ENCODE measurements at places on chromosomes 7 and 10.

DNA sequence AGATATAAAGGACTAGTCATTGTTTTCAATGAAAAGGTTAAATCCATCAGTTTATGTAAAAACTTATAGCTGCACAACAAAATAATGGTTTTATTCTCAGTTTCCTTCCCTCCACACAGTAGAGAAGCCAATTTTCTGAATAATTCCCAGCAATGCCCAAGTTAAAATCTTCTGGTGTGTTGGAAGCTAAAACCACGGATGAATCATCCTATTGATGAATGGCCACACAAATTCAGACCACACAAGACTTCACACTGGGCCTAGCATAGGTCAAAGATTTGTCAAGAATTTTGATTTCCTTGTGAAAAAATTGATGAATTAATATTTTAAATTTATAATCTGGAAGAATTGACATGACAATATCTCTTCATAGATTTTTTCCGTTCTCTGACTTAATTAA lies 617.6 kb downstream of the INHBA start:
- DNase-seq, result no peak

DNA sequence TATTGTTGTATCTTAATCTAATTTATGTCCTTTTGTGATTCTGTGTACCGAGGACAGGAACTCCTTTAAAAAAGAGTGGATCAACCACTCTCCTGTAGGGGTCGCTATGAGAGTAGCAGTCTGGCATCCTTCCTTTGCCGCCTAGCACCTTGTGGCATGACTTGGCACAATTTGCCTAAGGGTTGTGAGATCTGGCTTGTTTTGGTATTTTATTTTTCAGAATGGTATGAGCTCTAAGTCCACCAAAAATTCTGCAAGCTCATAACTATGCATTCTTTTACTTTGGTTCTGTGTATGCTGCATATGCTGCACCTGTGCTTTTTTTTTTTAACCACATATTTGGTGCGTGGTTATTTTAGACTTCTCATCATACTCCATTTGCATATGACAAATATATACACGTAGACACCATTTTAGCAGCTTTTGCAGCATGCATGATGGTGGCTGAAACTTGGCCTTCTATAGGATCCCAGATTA lies 112.8 kb downstream of the CDK14 start:
- DNase-seq, result peak; percentile 97

GRCh38 chr10:111473361-111473760 lies 396.5 kb downstream of the ADRA2A start:
- DNase-seq, result no peak

DNA sequence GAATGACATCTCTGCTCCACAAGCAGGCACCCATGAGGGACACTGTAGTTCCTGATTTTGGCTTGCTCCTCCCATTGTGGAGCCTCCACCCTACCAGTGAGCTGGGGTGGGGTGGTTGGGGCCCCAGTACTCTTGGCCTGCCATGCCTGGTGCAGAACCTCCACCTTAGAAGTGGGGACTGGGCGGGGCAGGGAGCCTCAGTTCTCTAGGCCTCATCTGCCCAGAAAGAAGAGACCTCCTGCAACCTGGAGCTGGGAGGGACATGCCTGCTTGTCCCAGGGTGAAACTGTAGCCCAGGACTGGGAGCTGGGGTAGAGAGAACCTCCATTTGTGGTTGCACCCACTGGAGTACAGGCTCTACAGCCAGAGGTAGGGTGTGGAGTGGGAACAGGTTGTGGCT lies 14.4 kb downstream of the RAMP3 start:
- DNase-seq, result no peak

GRCh38 chr7:78450706-78451105 lies 652.1 kb downstream of the PHTF2 start:
- no peak for DNase-seq

GRCh38 chr7:16136896-16137295 lies 284.4 kb downstream of the CRPPA start:
- DNase-seq, result no peak

DNA sequence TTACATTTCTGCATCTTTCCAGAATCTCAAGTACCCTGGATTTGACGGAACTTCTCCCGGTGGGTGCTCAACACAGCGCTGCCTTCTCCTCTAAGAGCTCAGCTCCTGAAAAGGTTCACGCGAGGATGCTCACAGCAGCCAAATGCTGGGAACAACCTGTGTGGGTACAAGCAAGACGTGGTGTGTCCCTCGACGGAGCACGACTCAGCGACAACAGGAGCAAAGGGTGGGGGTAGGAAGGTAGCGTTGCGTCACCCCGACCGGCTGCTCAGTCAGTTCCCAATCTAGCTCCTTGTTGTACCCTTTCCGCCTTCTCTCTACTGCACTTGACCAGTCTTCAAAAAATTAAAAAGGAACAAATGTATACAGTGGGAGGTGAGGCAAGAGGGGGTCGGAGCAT lies 117.3 kb downstream of the PTPRN2 start:
- DNase-seq, result no peak

DNA sequence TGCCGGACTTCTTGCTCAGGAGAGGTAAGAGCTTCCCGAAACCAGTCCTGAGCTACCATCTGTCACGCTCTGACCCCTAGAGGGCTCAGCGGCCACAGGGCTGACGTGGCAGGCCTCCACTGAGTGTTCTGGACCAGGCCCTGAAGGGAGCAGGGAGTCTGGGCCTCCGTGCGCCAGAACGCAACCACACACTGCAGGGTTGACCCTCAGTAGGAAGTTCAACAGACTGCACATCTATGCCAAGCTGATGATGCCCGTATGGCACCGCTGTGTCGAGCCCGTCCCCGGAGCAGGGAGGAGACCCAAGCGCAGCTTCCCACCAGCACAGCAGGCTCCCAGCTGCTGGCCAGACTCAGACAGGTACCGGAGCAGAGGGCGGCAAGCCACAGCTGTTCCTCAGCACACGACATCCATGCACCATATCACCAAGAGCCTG lies 39.2 kb downstream of the CAMK2B start:
- DNase-seq, result peak; percentile 29

- DNase-seq, result no peak
Observed at GRCh38 chr10:100600218-100600617, 64.5 kb downstream of the HIF1AN start.

DNA sequence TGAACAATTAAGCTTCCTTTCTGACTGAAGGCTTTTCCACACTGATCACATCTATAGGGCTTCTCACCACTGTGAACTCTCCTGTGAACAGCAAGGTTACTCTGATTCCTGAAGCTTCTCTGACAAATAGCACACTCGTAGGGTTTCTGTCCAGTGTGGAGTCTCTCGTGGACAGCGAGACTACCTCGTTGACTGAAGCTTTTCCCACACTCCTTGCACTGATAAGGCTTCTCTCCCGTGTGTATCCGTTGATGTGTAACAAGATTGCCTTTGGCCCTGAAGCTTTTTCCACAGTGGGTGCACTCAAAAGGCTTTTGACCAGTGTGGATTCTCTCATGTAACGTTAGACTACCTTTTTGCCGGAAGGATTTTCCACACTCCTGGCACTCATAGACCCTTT lies 4.4 kb downstream of the ZNF32 start:
- DNase-seq, result no peak

- DNase-seq, result no peak
Observed at GRCh38 chr10:60497364-60497763, 107.7 kb upstream of the ANK3 start.

GRCh38 chr10:102492983-102493382 lies 9.5 kb downstream of the ACTR1A start:
- DNase-seq, result no peak

GRCh38 chr10:128156999-128157755 lies 31.0 kb upstream of the MKI67 start:
- no peak for DNase-seq

- peak; percentile 33 for DNase-seq
Observed at GRCh38 chr10:19816411-19817230, at the start of gene PLXDC2. Gene PLXDC2 (plus strand): TSS chr10:19816432.

DNA sequence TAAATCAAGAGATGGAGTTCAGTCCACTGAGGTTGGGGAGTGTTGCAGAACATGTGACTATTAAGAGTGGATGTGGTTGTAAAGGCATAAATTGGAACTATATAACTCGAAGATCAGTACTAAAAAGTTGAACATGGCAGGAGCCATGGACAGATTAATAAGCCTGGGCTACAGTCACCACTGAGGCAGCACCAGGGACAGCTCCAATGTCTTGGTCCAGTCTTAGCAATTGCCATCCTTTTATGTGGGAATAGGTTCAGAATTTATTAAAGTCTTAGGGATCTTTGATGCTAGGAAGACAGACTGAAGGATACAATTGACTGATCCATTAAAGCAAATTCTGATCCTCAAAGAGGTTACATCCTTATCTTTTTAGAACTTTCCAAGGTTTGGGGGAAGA lies 156.6 kb downstream of the ADRA2A start:
- no peak for DNase-seq

DNA sequence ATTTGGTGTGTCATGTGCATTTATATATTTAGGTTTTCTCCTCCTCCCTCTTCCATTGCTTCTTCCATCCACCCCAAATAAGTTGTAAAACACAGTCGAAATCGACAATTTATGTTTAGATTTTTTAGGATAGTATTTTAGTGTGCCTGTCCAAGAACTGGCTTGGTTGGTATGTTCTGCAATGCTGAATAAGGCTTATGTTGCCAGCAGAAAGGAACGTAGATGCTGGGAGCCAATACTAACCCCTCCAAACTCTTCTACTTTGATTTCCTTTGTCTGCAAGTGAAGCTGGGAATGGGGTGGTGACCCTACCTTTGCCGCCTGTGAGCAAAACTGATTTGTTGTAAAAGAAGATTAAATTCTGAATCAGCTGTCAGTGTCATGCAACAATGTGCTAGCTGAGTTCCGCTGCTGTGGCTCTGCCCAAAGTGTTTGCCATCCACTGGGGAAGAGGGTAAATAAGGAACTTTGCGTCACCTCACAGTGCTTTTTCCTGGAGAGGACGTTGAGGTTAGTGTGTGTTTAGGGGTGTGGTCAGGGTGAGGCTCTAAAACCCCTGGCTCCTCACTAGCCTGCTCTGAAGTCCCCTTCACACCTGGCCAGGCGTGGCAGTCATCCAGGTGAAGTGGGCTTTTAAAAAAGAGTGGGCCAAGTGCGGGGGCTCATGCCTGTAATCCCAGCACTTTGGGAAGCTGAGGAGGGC lies 44.4 kb downstream of the TACC2 start:
- DNase-seq, result no peak

- no peak for DNase-seq
Observed at GRCh38 chr10:55466806-55467504, 665.9 kb upstream of the PCDH15 start.

GRCh38 chr10:126905776-126906703 lies 812 bp downstream of the DOCK1 start:
- no peak for DNase-seq

DNA sequence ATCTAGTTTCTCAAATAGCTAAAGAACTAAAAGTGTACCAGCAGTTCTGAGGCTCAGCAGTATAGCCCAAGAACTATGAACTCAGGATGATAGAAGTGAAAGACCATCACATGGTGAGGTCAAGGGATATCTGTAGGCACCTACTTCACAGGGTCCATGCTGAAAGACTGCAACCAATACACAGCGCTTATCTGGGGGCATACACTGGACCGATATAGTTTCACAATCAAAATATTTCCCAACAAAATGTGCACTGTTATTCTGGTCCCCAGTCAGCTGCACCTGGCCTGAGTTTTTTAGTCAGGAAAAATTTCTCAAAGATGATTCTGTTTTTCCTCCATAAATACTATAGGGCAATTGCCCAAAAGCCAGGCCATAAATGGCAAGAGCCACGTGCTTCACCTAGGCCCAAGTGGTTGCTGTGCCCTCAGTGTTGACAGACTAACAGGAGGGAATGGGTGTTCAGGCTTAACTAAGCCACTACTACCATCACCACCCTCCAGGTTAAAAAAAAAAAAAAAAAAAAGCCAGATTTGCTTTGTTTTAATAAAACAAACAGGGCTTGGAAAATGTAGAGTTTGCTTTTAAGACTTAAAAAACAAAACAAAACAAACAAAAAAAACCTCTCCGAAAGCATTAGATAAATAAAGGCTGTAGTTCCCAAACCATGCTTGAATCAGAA lies 58.5 kb downstream of the OGDH start:
- no peak for DNase-seq

GRCh38 chr7:114932991-114933390 lies 11.1 kb downstream of the MDFIC start:
- no peak for DNase-seq

- DNase-seq, result no peak
Observed at GRCh38 chr10:77553311-77553710, 84.3 kb downstream of the KCNMA1 start.

DNA sequence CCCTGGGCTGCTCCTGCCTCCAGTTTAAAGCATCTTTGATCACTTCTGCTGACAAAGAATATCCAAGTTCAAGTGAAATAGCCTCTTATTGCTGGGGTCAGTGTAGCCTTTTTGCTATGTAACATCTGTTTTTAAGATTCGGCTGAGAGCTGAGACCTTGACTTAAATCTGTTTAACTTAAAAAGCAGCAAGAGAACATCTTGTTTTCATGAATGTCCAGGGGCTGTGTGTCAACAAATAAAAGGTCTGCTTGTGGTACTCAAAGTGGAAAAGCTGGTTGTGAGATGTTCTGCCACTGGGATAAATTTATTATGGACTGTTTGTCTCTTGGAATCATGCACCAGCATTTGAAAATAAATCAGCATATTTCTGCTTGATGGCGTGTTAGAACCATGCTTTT lies 73.2 kb downstream of the CALD1 start:
- no peak for DNase-seq

DNA sequence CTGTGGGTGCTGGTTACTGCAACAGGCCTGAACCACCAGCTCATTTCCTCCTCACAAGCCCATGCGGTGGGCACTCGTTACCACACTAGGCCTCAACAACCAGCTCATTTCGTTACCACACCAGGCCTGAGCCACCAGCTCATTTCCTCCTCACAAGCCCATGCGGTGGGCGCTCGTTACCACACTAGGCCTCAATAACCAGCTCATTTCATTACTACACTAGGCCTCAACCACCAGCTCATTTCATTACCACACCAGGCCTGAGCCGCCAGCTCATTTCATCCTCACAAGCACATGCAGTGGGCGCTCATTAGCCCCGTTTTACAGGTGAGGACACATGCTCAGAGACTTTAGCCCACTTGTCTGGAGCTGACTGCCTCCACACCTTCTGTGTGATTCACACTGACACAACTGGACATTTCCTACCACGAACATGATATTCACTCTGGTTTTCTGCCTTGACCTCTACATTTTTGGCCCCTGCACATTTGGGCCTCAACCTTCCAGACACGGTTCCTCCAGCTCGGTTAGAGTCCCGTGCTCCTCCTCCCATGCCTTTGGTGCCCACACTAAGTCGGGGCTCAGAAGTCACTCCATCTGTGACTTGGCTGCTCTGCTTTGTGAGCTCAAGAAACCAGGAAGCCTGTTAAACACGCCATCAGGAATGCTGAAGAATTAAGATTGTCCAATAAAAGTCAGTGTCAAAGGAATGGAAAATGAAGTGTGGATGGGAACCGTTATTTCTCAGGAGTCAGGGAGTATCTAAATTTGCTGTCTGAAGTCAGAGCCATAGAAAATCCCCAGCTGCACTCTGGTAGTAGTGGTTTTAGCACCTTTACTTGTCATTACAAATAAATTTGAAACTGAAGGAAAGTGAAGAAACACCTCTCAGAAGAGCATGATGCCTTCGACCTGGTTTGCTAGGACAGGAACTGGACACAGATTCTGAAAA lies 55.8 kb upstream of the LANCL2 start:
- no peak for DNase-seq

GRCh38 chr7:32803406-32804141 lies 88.0 kb downstream of the KBTBD2 start:
- no peak for DNase-seq

- peak; percentile 77 for DNase-seq
Observed at GRCh38 chr10:92689663-92690210, at the start of gene HHEX. Gene HHEX (plus strand): TSS chr10:92689955. CDS start chr10:92689987, 32 bp downstream.

GRCh38 chr10:128498378-128498730 lies 372.1 kb upstream of the MKI67 start:
- no peak for DNase-seq

GRCh38 chr10:100155936-100156335 lies 29.9 kb downstream of the ERLIN1 start:
- DNase-seq, result no peak

- DNase-seq, result no peak
Observed at GRCh38 chr10:124074501-124075109, 18.8 kb downstream of the CHST15 start.
